Fibroblast of lung (primary cell): ENCODE measurements at places on chromosomes 7 and 10. TPM values are rescaled to one million over a fixed set of nuclear protein-coding genes. Genes with fewer than 3 reads are reported as not detected.

Gene MYO1G
- under 0.01 TPM in 2 replicates for total RNA-seq

Gene WIPF3
- total RNA-seq, result under 0.01 and 0.33 TPM in 2 replicates

Gene TAS2R41
- total RNA-seq, result not detected in 2 replicates

- H3K27ac ChIP-seq, result no peak overlapping the region
- H3K27me3 ChIP-seq, result no peaks in the 10 kb centered on the region
- DNase-seq, result peak; percentile 62
- peaks cover 3% of the 10 kb centered on the region for H3K4me1 ChIP-seq
Measured at GRCh38 chr10:70558871-70559810, 43.4 kb downstream of the PRF1 start.

DNA sequence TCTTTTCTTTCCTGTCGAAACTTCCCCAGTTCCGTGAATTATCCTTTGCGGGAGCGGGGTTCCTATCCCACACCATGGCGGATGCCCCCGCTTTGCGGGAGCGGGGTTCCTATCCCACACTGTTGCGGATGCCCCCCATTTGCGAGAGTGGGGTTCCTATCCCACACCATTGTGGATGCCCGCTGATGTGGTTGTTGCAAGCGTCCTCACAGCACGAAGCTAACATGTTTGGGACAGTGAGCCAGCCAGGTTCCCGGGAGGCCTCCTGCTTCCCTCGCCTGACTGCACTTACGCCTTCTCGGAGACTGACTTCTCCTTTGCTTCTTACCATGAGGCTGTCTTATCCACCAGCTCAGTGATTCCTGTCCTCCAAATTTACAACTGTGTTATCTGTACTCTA, 134.7 kb downstream of the VIPR2 start:
- no peaks in the 10 kb centered on the region for H3K4me1 ChIP-seq
- no peak overlapping the region for H3K27ac ChIP-seq
- H3K27me3 ChIP-seq, result no peaks in the 10 kb centered on the region
- H3K4me3 ChIP-seq, result no peak overlapping the region

DNA sequence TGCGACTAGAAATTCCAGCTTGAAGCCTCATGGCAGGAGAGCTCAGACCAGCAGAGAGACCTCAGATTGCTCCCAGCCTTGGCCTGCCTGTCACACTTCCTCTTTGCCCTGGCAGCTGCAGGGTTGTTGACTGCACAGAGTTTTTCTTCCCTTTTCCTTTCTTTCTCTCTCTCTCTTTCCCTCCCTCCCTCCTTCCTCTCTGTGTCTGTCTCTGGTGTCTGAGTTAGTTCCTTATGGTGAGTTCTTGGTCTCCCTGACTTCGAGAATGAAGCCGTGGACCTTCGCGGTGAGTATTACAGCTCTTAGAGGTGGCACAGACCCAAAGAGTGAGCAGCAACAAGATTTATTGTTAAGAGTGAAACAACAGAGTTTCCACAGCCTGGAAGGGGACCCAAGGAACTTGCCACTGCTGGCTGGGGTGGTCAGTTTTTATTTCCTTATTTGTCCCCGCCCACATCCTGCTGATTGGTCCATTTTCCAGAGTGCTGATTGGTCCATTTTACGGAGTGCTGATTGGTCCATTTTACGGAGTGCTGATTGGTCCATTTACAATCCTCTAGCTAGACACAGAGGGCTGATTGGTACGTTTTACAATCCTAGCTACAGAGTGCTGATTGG, 266.3 kb downstream of the RPS24 start:
- DNase-seq, result peak; percentile 12
- H3K4me3 ChIP-seq, result no peak overlapping the region
- peaks cover 5% of the 10 kb centered on the region for H3K4me1 ChIP-seq
- no peaks in the 10 kb centered on the region for H3K36me3 ChIP-seq

DNA sequence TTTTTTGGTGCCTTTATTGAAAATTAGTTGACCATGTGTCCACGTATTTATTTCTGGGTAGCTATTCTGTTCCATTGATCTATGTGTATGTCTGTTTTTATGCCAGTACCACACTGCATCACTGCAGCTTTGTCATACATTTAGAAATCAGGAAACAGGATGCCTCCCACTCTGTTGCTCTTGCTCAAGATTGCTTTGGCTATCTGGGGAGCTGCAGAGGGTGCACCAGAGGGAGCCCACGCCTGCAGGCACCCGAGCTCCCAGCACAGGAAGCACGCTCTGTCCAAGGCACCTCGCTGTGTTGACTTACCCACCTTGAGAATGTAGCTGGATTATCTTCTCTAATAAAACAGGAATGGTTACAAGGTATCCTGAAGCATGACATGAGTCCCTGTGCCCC, 301.7 kb downstream of the TCERG1L start:
- DNase-seq, result no peak
- no peaks in the 10 kb centered on the region for H3K36me3 ChIP-seq
- H3K4me1 ChIP-seq, result no peaks in the 10 kb centered on the region
- no peak overlapping the region for H3K4me3 ChIP-seq
